ENCODE measurements at places on chromosomes 7 and 10.

GRCh38 chr10:72140174-72140573 lies 51.8 kb upstream of the SPOCK2 start:
- no peak for DNase-seq

- DNase-seq, result no peak
Measured at GRCh38 chr10:22461891-22462290, 116.6 kb downstream of the SPAG6 start.

DNA sequence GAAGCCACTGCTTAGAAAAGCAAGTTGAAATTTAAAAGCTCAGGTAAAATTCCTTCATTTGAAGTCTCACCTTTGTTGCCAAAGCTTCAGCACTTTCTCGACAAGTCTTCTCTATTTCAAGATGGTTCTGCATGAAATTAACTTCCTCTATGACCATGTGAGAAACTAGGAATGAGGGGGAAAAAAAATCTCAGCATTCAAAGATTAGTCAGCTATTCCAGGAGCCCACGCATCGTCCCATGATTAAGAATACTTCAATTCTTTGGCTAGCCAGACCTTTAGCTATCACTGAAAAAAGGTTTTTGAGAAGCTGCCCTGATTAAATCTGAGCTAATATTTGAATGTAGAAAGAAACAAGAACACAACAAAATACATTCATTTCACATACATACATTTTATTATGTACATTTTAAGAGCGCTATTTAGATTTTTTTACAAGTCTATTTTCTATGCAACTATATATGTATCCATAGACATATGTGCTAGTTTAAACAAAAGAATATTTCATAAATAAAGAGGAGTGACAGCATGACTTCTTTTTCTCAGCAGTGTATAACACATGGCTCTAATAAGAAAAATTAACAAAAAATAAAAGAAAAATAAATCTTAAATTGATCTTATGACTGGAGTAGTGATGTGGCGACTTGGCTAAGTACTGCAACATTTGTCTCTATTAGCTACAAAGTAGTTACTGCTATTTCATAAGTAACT lies 44.8 kb downstream of the SHTN1 start:
- DNase-seq, result no peak

GRCh38 chr7:13069841-13070240 lies 382.4 kb downstream of the ARL4A start:
- DNase-seq, result no peak

- no peak for DNase-seq
Measured at GRCh38 chr7:45921381-45921698, 268 bp upstream of the IGFBP3 start.
